Left kidney (tissue), 8 donors: ENCODE measurements at places on chromosomes 5 and 9. TPM values are rescaled to one million over a fixed set of nuclear protein-coding genes. Genes with fewer than 3 reads are reported as not detected.
A peak's percentile ranks its signal among the peaks of the same experiment; 100 is the strongest.

Gene ZDHHC21
- 27.4 TPM for polyA plus RNA-seq

DNA sequence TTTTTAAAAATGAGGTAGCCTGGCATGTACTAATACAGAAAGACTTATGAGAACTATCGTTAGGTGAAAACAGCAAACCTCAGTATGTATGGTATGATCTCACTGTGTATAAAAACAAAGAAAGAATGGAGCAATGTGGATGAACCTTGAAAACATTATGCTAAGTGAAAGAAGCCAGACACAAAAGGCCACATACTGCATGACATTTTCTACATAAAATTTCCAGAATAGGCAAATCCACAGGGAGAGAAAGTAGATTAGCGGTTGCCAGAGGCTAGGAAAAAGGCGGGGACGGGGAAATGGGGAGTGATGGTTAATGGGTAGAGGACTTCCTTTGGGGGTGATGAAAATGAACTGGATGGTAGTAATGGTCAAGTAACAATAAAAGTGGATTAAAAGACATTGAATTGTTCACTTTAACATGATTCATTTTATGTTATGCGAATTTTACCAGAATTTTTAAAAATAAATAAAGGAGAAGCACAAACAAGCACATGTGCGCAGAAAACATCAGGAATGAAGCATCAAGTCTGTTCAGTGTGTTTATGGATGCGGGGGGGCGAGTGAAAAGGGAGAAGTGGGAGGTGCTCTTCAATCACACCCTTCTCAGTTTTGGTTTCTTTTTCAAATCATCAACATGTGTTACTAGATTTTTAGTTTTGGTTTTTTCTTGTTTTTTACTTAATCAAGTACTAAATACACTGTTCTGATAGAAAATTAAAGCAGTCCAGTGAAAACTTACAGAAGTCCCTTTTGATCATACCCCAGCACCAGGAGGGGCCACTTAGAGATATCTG lies 16.3 kb downstream of the ROR2 start:
- no peak for DNase-seq

GRCh38 chr9:115042781-115043509 lies 75.0 kb downstream of the TNC start:
- DNase-seq, result no peak

Gene LRRC19
- polyA plus RNA-seq, result 19.4 TPM

DNA sequence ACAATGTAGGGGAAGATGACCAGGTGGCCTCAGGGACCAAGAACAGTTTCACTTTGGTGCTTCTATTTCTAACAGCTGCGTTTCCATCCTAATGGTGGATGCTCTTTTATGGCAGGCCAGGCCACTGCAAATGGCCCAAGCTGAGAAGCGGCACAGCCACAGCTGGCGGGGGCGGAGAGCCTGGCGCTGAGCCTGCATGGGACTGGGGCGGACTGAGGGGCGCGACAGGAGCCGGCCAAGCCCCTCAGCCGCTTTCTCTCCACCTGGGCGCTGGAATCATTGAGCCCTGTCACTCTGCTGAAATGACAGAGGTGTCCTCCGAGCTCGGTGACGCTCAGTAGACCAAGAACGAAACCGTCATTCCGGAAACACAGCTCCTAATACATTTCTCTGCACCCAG lies 317.3 kb upstream of the PDE4D start:
- no peak for DNase-seq

GRCh38 chr9:33106827-33107621 lies 30.6 kb upstream of the SMU1 start:
- DNase-seq, result peak; percentile 25

Gene SPATA31C1
- 0.58 TPM for polyA plus RNA-seq

GRCh38 chr5:125032286-125032685 lies 285.8 kb upstream of the ZNF608 start:
- DNase-seq, result no peak
